GM12864 (cell line): ENCODE measurements at places on chromosomes 1 and 21.

- DNase-seq, result no peak
These were observed 213.0 kb downstream of the CAMTA1 start for GRCh38 chr1:6998267-6998666.

DNA sequence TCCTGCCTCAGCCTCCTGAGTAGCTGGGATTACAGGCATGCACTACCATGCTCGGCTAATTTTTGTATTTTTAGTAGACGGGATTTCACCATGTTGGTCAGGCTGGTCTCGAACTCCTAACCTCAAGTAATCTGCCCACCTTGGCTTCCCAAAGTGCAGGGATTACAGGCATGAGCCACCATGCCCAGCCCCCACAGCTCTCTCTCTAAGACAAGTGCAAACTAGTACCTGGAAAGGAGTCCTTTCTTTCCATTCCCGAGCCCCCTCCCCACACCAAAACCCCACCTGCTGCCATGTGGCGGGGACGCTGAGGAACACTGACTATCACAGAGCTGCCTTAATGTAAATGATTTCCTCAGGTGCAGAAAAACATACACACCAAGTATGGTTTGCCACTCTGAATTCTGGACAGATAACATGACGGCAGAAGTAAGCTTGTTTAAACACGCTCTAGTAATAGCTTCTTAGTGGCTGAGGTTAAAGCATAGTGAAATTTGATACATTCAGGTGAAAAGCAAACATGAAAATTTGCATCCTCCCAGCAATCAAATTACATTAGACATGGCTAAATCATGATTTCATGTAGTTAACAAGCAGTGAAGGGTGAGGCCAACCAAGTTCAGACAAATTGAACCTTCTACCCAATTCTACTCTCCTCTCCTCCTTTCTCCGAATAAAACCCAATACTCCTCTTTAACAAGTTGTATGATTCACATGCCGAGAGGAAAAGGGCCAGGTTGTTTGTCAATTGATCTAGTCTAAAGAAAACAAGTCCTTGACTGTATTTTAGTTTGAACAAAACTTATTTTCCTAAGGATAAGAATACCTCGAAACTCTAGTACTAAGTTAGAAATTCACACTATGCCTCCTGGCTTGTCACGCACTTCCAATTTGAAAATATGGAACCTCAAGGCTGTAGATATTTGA lies 19.8 kb downstream of the ERRFI1 start:
- DNase-seq, result no peak

GRCh38 chr1:24903955-24904730 lies 25.9 kb downstream of the RUNX3 start:
- no peak for DNase-seq

GRCh38 chr1:62832276-62832675 lies 48.3 kb downstream of the ATG4C start:
- DNase-seq, result no peak

DNA sequence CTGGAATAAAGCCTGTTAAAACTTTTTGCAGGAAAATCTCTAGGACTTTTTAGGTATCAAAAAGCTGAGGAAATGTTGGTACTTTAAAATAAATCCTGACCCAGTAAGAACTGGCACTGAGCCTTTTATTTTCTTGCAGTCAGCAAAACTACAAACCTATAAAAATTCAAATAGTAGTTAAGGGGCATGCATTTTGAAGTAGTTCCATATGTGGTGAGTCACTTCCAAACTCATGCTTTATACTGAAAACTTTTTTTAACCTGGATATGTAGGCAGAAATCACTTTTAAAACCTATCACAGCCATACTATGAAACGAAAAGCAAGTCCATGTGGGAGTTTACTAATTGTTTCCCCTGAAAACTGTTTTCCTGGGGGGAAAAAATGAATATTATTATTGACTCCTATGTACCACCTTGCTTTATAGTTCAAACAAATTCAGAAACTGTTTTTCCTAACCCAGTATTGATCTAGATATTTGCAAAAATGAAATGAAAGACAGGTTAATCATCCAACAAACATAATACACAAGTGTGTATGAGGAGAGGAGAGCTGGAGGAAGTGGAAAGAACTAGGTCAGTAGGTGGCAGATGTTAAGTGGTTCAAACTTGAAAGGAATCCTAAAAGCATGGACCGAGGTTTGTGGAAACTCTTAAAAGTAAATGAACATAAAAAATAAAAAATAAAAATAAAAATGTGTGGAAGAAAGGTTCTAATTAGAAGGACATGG lies 30.5 kb downstream of the NRIP1 start:
- no peak for DNase-seq

GRCh38 chr1:111937147-111937725 lies 52.2 kb downstream of the KCND3 start:
- DNase-seq, result no peak

DNA sequence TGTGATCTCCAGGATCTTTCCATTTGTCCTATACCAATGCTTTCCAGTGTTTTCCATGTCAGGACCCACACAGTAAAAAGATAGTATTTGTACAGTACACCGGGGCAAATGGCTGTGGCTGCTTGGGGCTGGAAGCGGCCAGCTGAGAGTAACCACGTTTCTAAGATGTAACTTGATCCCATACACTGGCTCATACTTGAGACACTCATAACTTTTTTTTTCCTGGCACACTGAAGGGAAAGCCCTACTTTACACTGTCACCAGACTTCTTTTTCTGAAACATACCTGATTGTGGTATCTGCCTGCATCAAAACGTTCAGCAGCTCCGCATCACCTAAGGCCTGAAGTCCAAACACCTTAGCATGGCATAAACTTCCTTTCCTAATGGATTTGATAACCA lies 21.6 kb downstream of the VPS13D start:
- no peak for DNase-seq

GRCh38 chr1:170935231-170935630 lies at the start of gene MROH9:
MROH9 (plus strand) TSS chr1:170935534; CDS start chr1:170945557, 10,023 bp downstream.
- DNase-seq, result no peak

DNA sequence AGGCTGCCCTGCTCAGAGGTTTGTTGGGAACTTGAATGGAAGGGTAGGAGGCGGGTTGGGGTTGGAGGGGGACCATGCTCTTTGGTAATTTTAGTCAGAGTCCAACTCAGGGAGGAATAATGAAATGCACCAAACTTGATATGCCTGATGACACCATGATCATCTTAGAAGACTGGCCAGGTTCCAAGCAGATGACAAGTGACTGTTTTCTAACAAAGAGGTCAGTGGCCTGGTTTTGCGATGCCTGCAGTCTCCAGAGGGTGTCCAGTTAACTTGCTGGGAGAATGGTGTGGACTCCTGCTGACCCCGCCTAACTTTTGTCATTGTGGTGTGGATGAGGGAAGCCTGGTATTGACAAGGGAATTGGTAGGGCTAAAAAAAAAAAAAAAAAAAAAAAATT lies 12.4 kb downstream of the VANGL1 start:
- no peak for DNase-seq

DNA sequence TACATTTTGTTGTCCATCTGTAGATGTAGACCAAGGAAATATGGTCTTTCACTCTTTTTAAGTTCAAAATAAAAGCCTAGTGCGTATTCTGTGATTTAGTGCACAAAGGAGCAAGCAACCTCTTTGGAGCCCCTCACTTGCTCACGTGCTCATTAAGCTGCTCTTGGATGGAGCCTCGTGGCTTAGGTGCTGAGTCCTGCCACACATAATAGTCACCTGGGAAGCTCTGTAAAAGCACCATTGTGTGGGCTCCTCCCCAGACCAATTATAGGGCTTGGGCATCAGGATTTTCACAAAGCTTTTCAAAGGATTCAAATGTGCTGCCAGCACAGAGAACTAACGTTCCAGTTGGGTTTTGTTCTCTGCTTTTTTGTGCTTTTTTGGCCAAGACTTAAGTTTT lies 85.0 kb downstream of the PCP4 start:
- no peak for DNase-seq

DNA sequence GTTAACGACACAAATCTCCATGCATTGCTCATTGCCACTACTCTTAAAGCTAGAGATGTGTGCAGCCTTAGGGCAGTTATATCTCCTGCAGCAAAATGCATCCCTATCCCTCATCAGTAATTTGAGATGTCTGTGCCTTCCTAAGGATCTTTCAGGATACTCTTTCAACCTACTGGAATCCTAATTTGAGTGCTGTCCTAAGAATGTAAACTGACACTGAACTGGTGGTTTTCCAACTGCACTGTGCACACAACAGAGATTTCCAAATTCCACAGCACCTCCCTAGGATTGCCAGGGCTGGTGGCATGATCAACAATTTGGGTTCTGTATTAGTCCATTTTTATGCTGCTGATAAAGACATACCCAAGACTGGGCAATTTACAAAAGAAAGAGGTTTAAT lies 193.9 kb downstream of the LTN1 start:
- no peak for DNase-seq

GRCh38 chr1:119808491-119808890 lies 2.8 kb downstream of the REG4 start:
- no peak for DNase-seq

- DNase-seq, result no peak
These were observed 6.2 kb upstream of the CAMK1G start for GRCh38 chr1:209577346-209577745.

DNA sequence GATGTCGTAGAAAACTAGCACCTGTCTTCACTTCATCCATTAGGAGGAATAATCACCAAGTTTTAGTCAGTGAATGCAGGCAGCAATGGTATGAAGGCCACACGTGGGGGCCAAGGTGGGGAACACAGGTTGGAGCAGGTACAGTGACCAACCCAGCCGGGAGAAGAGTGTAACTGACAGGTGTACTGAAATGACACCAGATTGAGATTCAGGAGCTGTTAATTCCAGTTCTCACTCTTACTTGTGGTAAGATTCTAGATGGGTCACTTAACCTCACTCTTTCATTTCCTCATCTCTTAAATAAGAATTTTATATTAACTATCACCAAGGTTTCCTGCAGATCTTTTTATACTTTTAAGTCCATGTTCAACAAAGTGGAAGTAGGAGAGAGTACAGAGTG lies 206.2 kb upstream of the PTBP2 start:
- DNase-seq, result no peak

- DNase-seq, result no peak
These were observed 5.7 kb upstream of the MOB3C start for GRCh38 chr1:46622344-46622743.

DNA sequence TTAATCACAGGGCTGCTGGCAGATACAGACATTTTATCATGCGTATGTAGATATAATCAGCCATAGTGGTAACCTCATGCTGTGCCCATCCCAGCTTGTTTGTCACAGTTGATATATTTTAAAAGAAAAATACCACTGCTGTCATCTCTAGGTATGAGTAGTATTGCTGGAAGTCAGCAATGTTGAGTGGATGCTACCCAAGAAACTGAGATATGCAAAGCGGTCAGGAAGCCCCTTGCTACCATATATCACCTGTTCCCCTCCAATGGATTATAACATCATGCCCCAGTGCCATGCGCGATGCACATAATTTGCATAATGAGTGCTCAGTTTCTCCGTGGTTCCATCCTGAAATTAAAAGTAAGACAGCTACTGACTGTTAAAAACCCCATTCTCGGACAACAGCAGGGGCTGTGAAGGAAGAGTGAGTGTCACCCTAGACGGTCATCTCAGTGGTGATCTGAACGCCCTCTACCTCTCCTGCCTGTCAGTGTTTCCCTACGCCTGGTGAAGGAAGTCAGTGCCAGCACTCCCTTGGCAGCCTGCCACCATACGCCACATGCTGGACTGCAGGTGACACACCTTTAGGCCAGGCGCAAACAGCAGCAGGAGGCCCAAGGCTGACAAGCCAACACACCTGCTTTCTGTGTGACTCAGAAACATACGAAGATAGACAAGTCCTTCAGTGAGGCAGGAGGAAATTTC lies 2.7 kb downstream of the IL10RB start:
- DNase-seq, result peak; percentile 88

DNA sequence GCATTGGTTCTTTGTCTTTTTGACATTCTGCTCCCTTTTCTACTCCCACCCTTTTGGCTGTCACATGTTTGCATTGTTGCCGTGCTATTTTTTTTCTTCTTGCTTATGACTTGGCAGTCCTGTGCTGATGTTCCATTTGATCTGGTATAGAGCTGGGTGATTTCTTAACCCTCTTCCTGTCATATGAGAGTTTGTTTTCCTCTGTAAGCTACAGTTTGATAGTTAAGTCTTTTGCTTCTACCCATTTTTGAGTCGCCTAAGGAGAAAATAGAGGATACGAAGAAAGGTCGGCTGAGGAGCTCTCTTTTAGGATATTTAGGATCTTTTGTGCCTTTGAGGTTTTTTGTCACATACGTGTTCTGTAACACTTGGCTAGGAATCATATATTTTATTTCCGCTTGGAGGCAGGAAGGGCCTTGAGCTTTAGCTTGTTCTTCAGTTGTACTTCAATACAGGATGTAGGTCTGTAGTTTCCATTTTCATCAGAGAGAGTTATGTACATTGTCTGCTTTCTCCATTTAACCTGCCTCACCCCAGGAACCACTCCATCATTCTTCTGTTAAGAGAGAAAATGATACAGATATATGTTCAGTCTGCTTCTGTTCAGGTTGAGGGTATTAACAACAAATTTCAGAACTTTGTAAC lies 150.7 kb downstream of the BACH1 start:
- no peak for DNase-seq

- no peak for DNase-seq
These were observed 161.6 kb downstream of the PRDM16 start for GRCh38 chr1:3230553-3230952.

GRCh38 chr1:186500804-186501203 lies 39.9 kb upstream of the PDC start:
- no peak for DNase-seq

GRCh38 chr21:46097336-46098293 lies at the start of gene COL6A2:
COL6A2 (plus strand) TSS chr21:46098112.
- DNase-seq, result no peak

DNA sequence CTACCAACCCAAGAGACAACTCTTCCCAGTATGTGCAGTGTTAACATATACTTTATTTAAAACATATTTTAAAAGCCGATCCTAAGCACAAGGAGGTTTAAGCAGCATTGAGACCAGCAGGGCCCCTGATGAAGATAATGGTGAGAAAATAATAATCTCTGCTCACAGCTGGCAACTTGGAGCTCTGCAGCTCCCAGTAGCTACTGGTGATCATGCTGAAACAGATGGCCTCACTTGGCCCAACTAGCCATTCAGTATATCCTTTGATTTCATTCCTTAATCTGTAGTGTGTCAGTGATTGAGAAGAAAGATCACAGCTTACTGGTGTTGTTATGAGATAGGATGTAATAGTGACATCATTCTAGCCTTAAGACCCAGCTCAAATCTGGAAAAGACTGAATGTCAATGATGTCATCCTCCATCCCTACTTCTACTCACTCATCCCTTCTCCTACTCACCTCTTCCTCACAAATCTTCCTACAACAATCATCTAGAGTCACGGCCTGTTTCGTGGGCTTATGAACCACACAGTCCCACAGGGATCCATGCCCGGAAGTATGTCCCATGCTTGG lies 817.9 kb downstream of the PLA2G4A start:
- no peak for DNase-seq

DNA sequence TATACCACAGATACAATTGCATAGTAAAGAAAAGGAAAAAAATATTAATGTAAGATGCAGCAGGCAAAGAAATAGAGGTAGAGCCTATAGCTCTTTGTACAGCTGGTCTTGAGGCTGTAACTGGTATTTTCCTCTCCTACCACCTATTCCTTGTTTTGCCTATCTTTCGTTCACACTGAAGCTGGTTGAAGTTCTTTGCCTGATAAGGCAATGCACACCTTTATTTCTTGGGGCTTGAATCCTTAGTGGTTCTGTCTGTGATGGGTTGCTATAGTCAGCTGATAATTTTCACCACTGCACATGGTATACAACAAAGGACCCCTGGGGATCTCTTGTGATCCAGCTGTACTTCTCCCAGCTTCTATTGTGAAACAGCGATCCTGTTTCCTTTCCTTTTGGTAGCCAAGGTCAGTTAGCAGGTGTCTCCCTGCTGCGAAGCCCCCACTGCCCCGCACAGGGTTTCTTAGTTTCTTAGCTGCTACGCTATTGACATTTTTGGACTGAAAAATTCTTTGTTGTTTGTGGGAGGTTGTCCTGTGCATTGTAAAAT lies 9.9 kb upstream of the TSNAX start:
- no peak for DNase-seq
